ENCODE measurements at places on chromosomes 3 and 15.

GRCh38 chr3:97125902-97126499, 311.6 kb downstream of the EPHA6 start:
- no peak for DNase-seq

- DNase-seq, result no peak
Measured at GRCh38 chr15:57751177-57751800, 44.8 kb downstream of the POLR2M start.

DNA sequence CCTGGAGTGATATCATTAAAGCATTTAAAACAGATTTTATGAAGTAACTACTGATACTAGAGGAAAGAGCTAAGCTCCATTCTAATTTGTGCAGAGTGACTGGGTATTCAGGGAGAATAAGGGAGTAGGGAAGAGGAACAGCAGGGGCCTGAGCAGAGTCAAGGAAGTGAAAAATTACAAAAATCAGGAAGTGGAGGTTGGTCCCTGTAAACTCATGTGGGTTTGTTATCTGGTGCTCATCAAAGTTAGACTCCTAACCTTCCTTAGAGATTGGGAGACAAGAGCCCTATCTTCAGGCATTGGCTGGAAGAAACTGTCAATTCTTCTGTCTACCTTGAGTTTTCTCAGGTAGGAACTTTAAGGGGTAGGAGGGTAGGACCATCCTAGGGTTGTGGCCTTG, 82.5 kb downstream of the NEK11 start:
- no peak for DNase-seq

GRCh38 chr3:191198932-191199331, at the start of gene OSTN:
Gene OSTN, plus strand, starts transcription at chr3:191199241. Its CDS starts 13,292 bp downstream, at chr3:191212533.
- no peak for DNase-seq
